ENCODE measurements at places on chromosomes 3 and 15. TPM values are rescaled to one million over a fixed set of nuclear protein-coding genes. Genes with fewer than 3 reads are reported as not detected.

GRCh38 chr15:39438260-39438659 lies 142.6 kb upstream of the THBS1 start:
- no peaks in the 10 kb centered on the region for H3K36me3 ChIP-seq
- no peak overlapping the region for H3K27ac ChIP-seq
- H3K4me3 ChIP-seq: no peak overlapping the region
- peaks cover 17% of the 10 kb centered on the region for H3K4me1 ChIP-seq
- DNase-seq: peak; percentile 76

- H3K27ac ChIP-seq: no peak overlapping the region
- H3K4me3 ChIP-seq: no peak overlapping the region
- peaks cover 28% of the 10 kb centered on the region for H3K4me1 ChIP-seq
- H3K27me3 ChIP-seq: no peaks in the 10 kb centered on the region
Measured at GRCh38 chr3:58012302-58012701, 4.1 kb downstream of the FLNB start.

GRCh38 chr15:64146520-64146884 lies 5.0 kb upstream of the SNX22 start:
- H3K27me3 ChIP-seq: peaks cover 4% of the 10 kb centered on the region
- H3K27ac ChIP-seq: no peak overlapping the region
- H3K4me1 ChIP-seq: no peaks in the 10 kb centered on the region
- no peak for DNase-seq

GRCh38 chr15:69602921-69603320 lies 150.3 kb downstream of the RPLP1 start:
- no peaks in the 10 kb centered on the region for H3K36me3 ChIP-seq
- DNase-seq: no peak
- no peaks in the 10 kb centered on the region for H3K27me3 ChIP-seq
- no peak overlapping the region for H3K4me3 ChIP-seq
- peaks cover 6% of the 10 kb centered on the region for H3K4me1 ChIP-seq

GRCh38 chr15:68833700-68834331 lies 13.1 kb upstream of the ANP32A start:
- no peak for DNase-seq
- H3K4me1 ChIP-seq: no peaks in the 10 kb centered on the region
- H3K36me3 ChIP-seq: no peaks in the 10 kb centered on the region
- H3K27ac ChIP-seq: no peak overlapping the region

DNA sequence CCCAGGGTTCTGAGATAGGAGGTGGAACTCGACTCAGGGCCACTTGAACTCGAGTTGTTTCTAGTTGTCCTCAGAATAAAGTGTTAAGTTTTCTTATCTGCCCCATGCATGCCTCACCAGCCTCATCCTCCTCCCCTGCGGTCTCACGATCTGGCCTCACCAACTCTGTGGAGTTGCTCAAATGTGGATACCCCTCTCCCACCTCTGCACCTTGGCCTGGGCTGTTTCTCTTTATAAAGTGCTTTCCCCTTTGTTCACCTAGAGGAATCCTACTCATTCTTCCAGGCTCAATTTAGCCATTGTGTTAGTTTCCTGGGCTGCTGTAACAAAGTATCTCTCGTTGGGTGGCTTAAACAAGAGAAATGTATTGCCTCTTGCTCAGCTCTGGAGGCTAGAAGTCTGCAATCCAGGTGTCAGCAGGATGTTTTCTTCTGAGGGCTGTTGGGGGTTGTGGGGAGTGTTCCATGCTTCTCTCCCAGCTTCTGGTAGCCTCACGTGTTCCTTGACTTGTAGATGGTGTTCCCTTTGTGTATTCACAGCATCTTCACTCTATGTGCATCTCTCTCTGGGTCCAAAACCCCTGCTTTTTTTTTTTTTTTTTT lies 100.7 kb downstream of the MEX3B start:
- no peak for DNase-seq
- no peaks in the 10 kb centered on the region for H3K4me1 ChIP-seq
- no peak overlapping the region for H3K4me3 ChIP-seq
- no peaks in the 10 kb centered on the region for H3K36me3 ChIP-seq
- H3K27ac ChIP-seq: no peak overlapping the region

DNA sequence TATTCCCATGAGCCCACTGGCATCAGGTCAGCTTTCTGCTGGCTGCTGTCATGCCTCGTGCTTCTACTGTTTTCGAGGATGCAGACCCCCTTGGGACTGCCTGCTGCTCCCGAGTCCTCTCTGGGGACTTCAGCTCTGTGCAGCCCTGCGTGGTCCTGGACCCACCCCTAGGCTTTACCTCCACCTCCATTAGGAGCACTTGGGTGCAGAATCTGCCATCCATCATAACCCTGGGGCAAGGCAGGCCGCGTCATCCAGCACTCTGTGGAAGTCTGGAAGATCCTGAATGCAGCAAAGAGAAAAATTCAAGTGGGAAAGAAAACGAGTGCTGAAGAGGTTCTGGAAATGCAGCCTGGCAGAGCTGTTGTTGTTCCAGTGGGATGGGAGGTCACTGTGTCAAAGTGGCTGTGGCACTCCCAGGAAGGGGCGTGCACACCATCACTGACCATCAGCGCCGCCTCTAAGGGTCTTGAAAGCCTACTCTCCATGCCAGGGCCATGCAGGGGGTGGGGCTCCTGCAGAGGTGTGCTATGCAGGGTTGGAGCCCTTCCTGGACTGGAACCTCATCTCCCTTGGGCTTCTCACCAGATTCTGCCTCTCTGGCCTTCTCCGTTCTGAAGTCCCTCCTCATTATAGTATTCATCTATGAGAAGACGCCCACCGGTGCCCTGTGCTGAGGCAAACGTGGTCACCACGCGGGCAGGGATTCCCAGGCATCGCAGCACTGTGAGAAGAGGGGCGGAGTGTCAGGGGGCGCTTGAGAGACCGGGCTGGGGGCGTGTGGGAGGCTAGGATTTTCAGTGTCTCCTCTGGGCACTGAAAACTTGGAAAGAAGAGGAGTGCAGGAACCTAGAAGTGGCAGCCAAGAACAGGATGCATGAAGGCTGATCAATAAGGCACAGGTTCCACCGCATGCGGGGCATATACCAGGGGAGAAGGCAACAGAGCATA lies 12.5 kb downstream of the EPB42 start:
- H3K27me3 ChIP-seq: peaks cover 6% of the 10 kb centered on the region
- no peaks in the 10 kb centered on the region for H3K4me1 ChIP-seq
- H3K4me3 ChIP-seq: no peak overlapping the region
- no peak overlapping the region for H3K27ac ChIP-seq
- no peak for DNase-seq

GRCh38 chr3:71310980-71311660 lies 272.4 kb downstream of the FOXP1 start:
- H3K27me3 ChIP-seq: no peaks in the 10 kb centered on the region
- H3K4me1 ChIP-seq: peaks cover 19% of the 10 kb centered on the region
- DNase-seq: no peak
- no peak overlapping the region for H3K27ac ChIP-seq
- H3K4me3 ChIP-seq: no peak overlapping the region

- no peak for DNase-seq
- peaks cover 10% of the 10 kb centered on the region for H3K4me1 ChIP-seq
- peaks cover 8% of the 10 kb centered on the region for H3K36me3 ChIP-seq
- no peak overlapping the region for H3K4me3 ChIP-seq
- no peaks in the 10 kb centered on the region for H3K27me3 ChIP-seq
Measured at GRCh38 chr3:62252438-62253157, 120.8 kb downstream of the FEZF2 start.

DNA sequence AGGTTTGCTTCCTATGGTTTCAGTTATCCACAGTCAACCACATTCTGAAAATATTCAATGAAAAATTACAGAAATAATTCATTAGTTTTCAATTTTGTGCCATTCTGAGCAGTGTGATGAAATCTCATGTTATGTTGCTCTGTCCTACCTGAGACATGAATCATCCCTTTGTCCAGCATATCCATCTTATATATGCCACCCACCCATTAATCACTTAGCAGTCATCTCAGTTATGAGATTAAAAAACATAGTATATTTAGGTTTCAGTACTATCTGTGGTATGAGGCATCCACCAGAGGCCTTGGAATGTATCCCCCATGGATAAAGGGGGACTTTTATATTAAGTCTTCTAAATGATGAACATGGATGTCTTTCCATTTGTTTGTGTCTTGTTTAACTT lies 64.7 kb upstream of the PROK2 start:
- no peak for DNase-seq
- H3K4me3 ChIP-seq: no peak overlapping the region
- H3K4me1 ChIP-seq: no peaks in the 10 kb centered on the region
- H3K27me3 ChIP-seq: no peaks in the 10 kb centered on the region
- H3K27ac ChIP-seq: no peak overlapping the region
- H3K36me3 ChIP-seq: no peaks in the 10 kb centered on the region

GRCh38 chr3:106345353-106346027 lies 476.7 kb upstream of the CBLB start:
- no peaks in the 10 kb centered on the region for H3K36me3 ChIP-seq
- H3K4me3 ChIP-seq: no peak overlapping the region
- peaks cover 5% of the 10 kb centered on the region for H3K4me1 ChIP-seq
- H3K27me3 ChIP-seq: no peaks in the 10 kb centered on the region
- DNase-seq: no peak

- no peak overlapping the region for H3K4me3 ChIP-seq
- DNase-seq: no peak
- H3K27me3 ChIP-seq: no peaks in the 10 kb centered on the region
Measured at GRCh38 chr3:39848365-39848764, 39.0 kb downstream of the MYRIP start.

DNA sequence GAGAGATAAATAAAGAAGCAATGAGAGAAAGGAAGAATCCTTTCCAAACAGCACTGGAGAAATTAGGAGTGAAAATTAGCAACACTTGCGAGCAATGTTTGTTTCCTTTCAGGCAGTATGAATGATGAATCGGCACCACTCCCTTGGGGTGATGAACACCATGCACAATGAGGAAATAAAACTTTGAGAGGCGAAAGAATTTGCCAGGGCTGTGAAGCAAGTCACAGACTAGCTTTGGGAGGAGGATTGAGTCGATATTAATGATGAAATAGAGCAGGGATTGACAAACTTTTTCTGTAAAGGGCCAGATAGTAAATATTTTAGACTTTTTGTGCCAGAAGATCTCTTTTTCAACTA lies 237.7 kb downstream of the AGBL1 start:
- H3K36me3 ChIP-seq: no peaks in the 10 kb centered on the region
- no peaks in the 10 kb centered on the region for H3K27me3 ChIP-seq
- no peak overlapping the region for H3K4me3 ChIP-seq
- no peak overlapping the region for H3K27ac ChIP-seq
- no peaks in the 10 kb centered on the region for H3K4me1 ChIP-seq

DNA sequence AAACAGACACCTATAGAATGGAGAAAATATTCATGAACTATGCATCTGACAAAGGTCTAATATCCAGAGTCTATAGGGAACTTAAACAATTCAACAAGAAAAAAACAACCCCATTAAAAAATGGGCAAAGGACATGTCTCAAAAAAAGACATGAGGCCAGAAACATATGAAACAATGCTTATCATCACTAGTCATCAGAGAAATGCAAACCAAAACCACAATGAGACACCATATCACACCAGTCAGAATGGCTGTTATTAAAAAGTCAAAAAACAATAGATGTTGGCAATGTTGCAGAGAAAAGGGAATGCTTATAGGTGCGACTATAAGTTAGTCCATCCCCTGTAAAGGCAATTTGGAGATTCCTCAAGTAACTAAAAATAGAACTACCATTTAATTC lies 11.4 kb upstream of the HDGFL3 start:
- H3K4me1 ChIP-seq: no peaks in the 10 kb centered on the region
- no peak overlapping the region for H3K4me3 ChIP-seq
- H3K36me3 ChIP-seq: no peaks in the 10 kb centered on the region
- no peak for DNase-seq
- H3K27me3 ChIP-seq: no peaks in the 10 kb centered on the region

DNA sequence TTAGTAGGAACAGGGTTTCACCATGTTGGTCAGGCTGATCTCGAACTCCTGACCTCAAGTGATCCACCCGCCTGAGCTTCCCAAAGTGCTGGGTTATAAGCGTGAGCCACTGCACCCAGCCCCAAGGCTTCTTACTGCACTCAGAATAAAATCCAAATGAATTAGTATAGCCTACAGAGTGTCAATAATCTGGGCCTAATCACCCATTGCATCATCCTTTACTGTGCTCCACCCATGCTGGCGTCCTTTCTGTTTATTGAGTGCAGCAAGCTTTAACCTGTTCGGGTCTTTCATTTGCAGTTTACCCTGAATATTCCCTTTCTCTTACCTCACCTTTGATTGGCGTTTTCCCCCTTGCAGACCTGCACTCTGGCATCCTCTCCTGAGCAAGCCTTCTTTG lies 77.7 kb downstream of the CEP63 start:
- H3K36me3 ChIP-seq: peaks cover 14% of the 10 kb centered on the region
- H3K4me3 ChIP-seq: no peak overlapping the region
- no peaks in the 10 kb centered on the region for H3K27me3 ChIP-seq
- no peak overlapping the region for H3K27ac ChIP-seq
- no peaks in the 10 kb centered on the region for H3K4me1 ChIP-seq

GRCh38 chr15:79738143-79738542 lies 158.7 kb downstream of the MTHFS start:
- H3K36me3 ChIP-seq: no peaks in the 10 kb centered on the region
- H3K27ac ChIP-seq: no peak overlapping the region
- H3K4me3 ChIP-seq: no peak overlapping the region
- DNase-seq: no peak
- H3K4me1 ChIP-seq: no peaks in the 10 kb centered on the region

GRCh38 chr3:51378726-51379125 lies 6.4 kb upstream of the MANF start:
- DNase-seq: no peak
- no peak overlapping the region for H3K4me3 ChIP-seq
- no peaks in the 10 kb centered on the region for H3K27me3 ChIP-seq
- no peak overlapping the region for H3K27ac ChIP-seq
- no peaks in the 10 kb centered on the region for H3K36me3 ChIP-seq
- peaks cover 4% of the 10 kb centered on the region for H3K4me1 ChIP-seq

DNA sequence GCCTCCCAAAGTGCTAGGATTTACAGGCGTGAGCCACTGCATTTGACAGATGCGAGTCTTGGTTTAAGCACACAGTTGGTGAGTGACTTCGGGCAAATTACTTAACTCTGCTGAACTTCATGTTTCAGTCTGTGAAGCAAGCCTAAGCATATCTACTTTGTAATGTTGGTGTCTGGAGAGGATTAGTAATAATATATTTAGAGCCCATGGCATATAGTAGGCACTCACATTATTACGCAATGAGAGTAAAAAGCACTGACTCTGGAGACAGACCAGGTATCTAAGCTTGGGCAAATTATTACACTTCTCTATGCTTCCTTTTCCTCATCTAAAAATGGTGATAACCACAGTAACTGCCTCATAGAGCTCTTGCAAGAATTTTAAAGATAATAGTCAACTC lies 208.7 kb upstream of the P2RY1 start:
- no peaks in the 10 kb centered on the region for H3K4me1 ChIP-seq
- H3K4me3 ChIP-seq: no peak overlapping the region
- H3K27me3 ChIP-seq: no peaks in the 10 kb centered on the region

- peak overlapping the region; percentile 74 for H3K27ac ChIP-seq
- DNase-seq: peak; percentile 95
- H3K27me3 ChIP-seq: no peaks in the 10 kb centered on the region
- H3K36me3 ChIP-seq: peaks cover 37% of the 10 kb centered on the region
Measured at GRCh38 chr3:129305592-129306091, 27.0 kb downstream of the HMCES start.

- H3K36me3 ChIP-seq: no peaks in the 10 kb centered on the region
- H3K4me1 ChIP-seq: no peaks in the 10 kb centered on the region
- no peak for DNase-seq
- no peak overlapping the region for H3K4me3 ChIP-seq
Measured at GRCh38 chr3:154242766-154243165, 81.5 kb downstream of the DHX36 start.

- peaks cover 14% of the 10 kb centered on the region for H3K4me1 ChIP-seq
- DNase-seq: no peak
- no peaks in the 10 kb centered on the region for H3K36me3 ChIP-seq
- H3K27me3 ChIP-seq: no peaks in the 10 kb centered on the region
Measured at GRCh38 chr3:120678331-120678947, 3.6 kb downstream of the HGD start.

The CCR8 gene
- total RNA-seq: not detected

The ARGFX gene
- not detected for total RNA-seq

The TM6SF1 gene
- 25.4 TPM for total RNA-seq

The RLBP1 gene
- total RNA-seq: not detected

The COL7A1 gene
- 3.7 TPM for total RNA-seq

The ERICH6 gene
- not detected for total RNA-seq
